ENCODE measurements at places on chromosomes 6 and 20. TPM values are rescaled to one million over a fixed set of nuclear protein-coding genes. Genes with fewer than 3 reads are reported as not detected.
A peak's percentile ranks its signal among the peaks of the same experiment; 100 is the strongest.

GRCh38 chr6:17470202-17470937, 77.0 kb downstream of the CAP2 start:
- no peak for DNase-seq

GRCh38 chr6:133835901-133836300, 53.0 kb upstream of the TCF21 start:
- DNase-seq, result peak; percentile 4

The COL19A1 gene
- 0.07 TPM for total RNA-seq

The CHRNA4 gene
- total RNA-seq, result not detected

The ADGRF5 gene
- 2.9 TPM for total RNA-seq

GRCh38 chr20:41174373-41174772, 37.0 kb downstream of the PLCG1 start:
- DNase-seq, result no peak

DNA sequence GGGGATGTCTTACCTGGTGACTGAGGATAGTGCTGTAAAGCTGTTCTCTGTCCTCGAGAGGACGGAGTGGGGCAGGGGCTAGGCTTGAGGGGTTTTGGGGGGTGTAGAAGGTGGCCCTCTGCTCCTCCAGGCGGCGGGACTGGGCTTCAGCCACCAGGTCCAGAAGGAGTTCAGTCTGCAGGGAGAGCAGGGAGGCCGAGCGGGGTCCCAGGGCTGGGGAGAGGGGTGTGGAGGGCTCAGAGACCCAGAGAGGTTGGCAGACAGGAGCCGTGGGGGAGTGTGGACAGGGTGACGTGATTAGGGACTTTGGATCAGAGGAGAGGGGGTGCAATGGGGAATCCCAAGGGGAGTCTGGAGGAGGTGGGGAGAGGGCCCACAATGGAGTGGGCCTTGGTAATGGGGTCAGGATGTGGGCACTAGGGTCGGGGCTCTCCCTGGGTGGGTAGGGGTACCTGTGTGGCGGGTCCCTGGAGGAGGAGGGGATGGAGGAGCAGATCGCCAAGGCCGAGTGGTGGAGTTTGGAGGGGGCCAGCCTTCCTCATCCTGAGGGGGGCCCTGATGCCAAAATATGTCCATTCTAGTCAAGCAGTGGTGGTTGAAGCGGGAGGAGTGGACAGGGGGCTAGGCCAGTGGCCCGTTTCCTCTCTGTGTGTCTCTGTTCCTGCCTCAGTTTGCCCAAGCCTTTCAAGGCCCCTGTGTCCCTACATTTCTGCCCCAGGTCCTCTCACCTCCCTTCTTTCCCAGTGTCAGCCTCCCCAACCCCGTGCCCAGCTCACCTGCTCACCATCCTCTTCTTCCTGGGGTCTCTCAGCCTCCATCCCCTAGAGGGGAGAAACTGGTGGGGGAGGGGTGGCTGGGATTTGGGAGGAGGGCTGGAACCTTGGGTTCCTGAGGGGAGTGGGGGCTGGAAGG, 491 bp downstream of the GPSM3 start:
- DNase-seq, result no peak

The PAK5 gene
- total RNA-seq, result not detected

DNA sequence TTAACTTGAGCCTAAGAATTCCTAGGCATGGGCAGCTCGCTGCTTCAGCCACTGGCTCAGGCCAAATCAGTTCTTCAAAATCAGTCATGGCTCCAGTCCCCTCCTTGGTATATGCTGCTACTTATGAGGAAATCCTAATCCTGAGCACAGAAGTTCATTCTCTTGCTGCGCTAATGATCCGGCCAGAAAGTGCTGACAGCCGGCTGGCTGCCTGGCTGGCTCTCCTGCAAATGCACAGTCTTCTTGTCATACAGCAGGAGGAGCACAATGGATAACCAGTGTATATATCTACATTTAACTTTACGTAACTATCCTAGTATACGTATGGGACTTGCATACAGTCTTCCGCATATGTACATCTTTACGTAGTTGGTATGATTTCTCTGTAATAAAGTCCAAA, 500.8 kb downstream of the PRKN start:
- no peak for DNase-seq

The OPRM1 gene
- total RNA-seq, result not detected

DNA sequence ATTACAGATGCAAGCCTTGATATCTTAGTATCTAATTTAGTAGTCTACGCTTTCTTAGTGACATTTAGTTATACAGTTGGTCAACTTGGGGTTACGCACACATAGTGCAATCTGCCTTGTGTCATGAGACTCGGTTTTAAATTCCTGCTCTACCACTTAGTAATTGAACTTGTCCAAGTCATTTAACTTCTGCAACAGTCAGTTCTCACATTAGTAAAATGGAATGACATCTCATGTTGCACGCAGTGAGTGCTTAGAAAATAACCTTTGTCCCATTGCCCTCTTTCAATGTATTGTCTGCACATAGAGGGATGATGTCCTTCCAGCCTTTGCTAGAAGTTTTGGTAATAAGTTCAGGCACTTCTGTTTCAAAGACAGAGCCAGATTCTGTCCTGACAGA, 48.6 kb downstream of the TMEM170B start:
- no peak for DNase-seq
